ENCODE measurements at places on chromosomes 2 and 18. TPM values are rescaled to one million over a fixed set of nuclear protein-coding genes. Genes with fewer than 3 reads are reported as not detected.

- DNase-seq = peak; percentile 52
Observed at GRCh38 chr2:44100351-44100750, 68.3 kb upstream of the PPM1B start.

DNA sequence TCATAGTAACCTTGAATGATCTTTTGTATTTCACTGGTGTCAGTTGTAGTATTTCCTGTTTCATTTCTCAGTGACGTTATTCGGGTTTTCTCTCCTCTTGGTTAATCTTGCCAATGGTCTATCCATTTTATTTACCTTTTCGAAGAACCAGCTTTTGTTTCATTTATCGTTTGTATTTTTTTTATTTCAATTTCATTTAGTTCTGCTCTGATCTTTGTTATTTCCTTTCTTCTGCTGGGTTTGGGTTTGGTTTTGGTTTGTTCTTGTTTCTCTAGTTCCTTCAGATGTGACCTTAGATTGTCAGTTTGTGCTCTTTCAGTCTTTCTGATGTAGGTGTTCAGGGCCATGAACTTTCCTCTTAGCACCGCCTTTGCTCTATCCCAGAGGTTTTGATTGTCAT is 36.7 kb downstream of the SP140 start:
- DNase-seq = no peak

DNA sequence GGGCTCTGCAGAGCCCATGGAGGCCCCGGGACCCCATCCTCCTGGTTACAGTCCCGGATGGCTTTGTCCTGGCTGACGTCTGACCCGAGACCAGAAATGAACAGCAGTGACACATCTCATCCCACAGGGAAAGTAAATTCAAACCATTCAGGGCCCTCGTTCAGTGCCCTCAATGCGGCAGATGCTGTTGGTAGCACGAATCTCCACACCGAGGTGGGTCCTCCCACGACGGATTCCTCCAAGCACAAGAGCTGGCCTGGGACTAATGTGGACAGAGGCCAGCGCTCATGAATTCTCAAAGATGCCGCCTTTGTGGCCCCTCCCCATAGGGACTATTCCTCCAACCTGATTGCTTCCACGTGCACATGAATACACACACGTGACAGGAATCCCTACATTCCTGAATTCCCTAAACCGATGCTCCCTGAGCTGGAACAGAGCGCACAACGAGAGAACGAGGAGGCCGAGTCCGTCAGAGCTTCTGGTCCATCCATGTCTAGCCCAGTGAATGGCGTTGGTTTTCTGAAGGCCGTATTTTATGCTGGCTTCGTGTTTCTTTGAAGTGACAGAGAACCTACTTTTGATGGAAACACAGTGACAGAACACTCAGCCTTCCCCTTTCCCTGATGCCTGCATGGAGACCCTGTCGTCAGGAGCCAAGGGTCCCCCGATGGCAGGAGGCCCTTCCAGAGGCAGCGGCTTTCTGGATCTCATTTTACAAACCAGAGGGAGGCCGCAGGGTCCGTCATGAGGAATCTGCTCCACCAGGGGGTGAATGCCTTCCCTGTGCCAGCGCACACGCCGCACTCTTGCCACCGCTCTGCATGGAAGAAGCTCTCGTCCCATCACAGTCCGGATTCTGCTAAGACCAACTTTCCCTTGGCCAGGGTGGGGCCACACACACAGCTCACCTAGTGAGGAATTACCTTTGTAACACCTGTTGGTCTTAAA is 64.3 kb upstream of the SNTG2 start:
- no peak for DNase-seq

The CD8A gene
- total RNA-seq = not detected

The MOGAT1 gene
- total RNA-seq = not detected

The HMSD gene
- not detected for total RNA-seq

Data from endothelial cell of umbilical vein (primary cell).